ENCODE measurements at places on chromosomes 12 and 14.

DNA sequence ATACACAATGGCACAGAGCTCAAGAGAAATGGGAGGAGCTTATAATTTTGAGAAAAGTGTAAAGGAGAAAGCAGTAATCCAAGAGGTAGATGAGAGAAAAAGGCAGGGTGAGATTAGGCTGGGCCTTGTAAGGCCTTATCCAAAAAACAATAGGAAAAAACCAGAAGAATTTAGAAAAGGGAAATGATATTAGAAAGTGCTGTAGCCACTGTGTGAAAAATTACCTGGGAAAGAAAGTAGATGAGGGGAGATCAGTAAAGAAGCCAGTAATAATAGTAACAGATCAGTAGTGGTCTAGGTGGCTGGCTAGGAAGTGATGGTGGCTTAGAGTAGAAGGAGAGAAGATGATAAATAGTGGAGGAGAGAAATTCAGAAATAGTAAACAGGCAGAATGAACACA is 66.3 kb upstream of the CFL2 start:
- DNase-seq = no peak

GRCh38 chr12:132702640-132703039 is 8.0 kb upstream of the PGAM5 start:
- DNase-seq = no peak

DNA sequence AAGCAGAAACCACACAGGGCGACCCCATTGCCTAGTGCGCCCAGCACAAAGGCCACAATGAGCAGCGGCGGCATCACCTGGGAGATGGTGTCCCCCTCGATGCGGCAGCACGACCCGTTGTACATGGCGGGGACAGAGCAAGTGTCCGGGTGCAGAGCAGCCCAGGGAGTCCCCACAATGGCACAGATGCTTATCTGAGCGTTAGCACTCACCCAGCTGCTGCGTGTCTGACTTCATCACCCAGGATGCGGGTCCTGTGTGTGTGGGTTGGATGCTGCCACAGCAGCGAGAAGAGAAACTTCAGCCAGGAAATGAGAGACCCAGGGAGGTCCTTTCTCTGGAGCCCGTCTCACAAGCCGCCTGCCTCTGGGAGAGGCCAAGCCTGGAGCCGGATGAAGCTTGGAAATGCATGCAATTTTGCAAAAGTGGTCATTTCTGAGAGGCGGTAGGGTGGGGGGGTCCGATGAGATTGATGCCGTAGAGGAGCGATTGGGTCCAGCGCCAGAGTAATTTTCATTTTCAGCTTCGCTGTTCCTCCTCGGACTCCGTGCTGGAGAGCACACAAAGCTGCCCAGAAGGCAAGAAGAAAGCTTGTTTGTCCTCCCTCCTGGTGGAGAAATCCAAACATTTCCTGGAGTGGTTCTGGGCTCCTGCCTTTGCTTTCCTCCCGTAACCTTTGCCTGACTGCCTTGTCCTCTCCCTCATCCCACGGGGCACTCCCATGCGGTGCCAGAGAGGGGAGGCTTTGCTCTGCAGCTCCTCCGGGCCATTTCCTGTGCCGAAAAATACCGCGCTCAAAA is at the start of gene HCAR1:
HCAR1 (minus strand) TSS at position 630 of the 800 bp plus-strand sequence; CDS start at position 125, 505 bp downstream.
- DNase-seq = peak; percentile 40

GRCh38 chr14:33210311-33210710 is 271.6 kb downstream of the NPAS3 start:
- DNase-seq = no peak

DNA sequence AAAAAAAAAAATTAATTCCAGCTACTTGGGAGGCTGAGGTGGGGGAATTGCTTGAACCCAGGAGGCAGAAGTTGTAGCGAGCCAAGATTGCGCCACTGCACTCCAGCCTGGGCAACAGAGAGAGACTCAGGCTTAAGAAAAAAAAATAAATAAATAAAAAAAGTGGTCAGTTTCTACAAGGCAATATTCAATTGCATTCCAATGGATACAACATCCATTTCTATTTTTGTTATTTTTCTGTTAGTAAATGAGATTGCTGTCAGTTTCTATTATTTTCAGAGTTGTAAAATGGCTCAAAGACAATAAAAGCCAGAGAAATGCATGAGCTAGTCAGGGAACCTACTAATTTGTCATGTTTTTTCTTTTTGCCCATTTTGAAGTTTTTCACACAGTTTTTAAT is 119.2 kb downstream of the PDE3A start:
- DNase-seq = no peak

- DNase-seq = no peak
Observed at GRCh38 chr12:111927346-111927745, 85.3 kb downstream of the MAPKAPK5 start.

DNA sequence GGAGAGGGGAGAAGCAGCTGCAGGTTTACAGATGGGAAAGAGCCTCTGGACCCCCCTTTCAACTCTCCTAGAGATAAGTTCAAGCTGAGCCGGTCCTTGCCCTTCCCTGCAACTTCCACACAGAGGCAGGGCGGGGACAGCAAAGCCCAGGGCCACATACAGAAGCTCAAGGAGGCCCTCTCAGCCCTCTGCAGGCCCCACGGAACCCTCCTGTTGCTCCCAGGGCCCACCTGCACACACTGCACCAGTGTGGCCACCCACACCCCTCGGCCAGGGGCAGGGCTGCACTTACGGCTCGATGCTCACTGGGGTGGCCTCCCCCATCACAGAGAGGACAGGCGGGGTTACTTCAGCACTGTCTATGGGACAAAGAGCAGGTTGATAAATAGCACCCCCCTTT is 13.0 kb upstream of the PNMA1 start:
- no peak for DNase-seq

GRCh38 chr14:90703841-90704737 is 112.1 kb downstream of the TTC7B start:
- no peak for DNase-seq

GRCh38 chr12:16325426-16325825 is 22.0 kb upstream of the MGST1 start:
- no peak for DNase-seq

- no peak for DNase-seq
Observed at GRCh38 chr12:131525795-131526508, 184.9 kb upstream of the SFSWAP start.

GRCh38 chr14:35292770-35293561 is 784 bp downstream of the PSMA6 start:
- no peak for DNase-seq

All from HepG2 (cell line).